ENCODE measurements at places on chromosomes 3 and 15.

GRCh38 chr3:32320080-32320479, 71.6 kb upstream of the CMTM7 start:
- DNase-seq, result no peak

GRCh38 chr15:69861331-69862171, 236.2 kb downstream of the TLE3 start:
- DNase-seq, result no peak

- no peak for DNase-seq
Measured at GRCh38 chr15:64146885-64147681, 4.4 kb upstream of the SNX22 start.

DNA sequence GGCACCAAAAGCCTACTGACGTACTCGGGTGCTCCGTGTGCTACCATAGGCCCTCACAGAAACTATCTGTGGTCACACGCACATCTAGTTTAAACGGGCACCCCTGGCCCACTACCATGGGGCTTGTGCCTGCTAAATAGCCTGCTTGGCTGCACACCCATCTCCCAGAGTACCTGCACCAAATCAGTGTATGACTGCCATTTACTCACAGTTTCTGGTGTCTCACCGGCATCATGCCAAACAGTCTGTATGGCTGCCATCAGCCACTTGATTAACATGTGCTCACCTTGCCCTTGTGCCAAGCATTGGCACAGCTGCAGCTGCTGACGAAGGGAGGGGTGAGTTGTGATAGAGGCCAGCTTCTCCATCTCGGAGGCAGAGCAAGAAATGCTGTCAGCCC, 232.7 kb downstream of the IGSF11 start:
- peak; percentile 12 for DNase-seq

DNA sequence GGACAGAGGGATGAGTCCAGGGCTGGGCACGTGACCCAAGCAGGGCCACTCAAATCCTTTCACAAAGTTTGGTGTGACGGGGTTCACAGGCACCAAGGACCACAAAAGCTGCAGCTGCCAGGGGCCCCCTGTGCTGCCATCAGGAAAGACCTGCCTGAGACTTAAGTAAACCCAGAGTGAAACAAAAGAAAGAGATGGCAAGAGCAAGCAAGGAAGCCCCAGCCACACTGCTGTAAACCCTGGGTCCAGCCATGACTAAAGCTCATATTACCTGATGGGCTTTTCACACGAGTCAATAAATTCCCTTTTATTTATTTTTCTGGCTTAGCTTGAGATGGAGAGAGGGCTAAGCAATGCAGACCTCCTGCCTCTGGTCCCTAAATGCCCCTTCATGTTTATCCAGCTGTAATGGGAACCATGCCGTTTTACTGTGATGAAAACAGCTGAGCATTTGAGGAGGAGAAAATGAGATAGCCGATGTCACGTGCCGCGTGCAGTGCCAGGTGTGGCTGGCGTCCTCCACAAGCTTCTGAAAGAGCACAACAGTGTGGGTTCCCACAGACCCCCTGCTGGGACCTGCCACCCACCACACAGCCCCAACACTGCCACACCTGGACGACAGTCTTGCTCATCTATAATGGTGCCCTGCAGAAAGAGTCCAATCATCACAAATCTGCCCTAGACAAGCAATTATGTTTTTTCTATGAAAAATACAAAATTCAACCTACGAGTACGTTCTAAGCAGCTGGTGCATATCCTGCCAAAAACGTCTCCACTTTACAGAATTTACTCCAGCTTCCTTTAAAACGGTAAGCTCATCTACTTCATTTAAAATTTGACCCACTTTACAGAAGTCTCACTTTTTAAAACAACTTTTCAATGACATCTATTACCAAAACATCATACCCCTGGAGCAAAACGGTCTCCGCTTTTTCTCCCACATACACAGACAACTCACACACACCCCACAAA, 34.2 kb downstream of the ADAMTS17 start:
- DNase-seq, result no peak

DNA sequence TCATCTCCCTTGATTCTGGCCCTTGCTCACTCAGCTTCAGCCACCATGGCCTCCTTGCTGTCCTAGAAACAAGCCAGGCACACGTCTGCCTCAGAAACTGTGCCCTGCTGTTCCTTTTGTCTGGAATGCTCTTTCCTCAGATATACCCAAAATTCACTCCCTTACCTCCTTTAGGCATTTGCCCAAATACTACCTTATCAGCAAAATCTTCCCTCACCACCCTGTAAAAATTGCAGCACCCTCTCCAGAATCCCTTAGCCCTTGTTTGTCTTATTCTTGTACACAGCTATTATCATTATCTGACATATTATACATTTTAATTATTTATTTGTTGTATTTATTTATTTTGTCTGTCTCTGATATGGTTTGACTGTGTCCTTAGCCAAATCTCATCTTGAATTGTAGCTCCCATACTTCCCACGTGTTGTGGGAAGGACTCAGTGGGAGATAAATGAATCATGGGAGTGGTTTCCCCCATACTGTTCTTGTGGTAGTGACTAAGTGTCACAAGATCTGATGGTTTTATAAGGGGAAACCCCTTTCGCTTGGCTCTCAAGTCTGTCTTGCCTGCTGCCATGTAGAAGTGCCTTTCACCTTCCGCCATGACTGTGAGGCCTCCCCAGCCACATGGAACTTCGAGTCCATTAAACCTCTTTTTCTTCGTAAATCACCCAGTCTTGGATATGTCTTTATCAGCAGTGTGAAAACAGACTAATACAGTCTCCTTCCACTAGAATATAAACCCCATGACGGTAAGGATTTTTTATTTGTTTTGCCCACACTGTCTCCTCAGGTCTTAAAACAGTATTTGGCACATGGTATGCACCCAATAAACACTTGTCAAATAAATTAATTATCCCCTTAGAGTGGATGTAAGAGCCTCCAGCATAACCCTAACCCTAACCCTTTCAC, 60.0 kb upstream of the STT3B start:
- no peak for DNase-seq

GRCh38 chr3:184430940-184431339, 51.1 kb downstream of the CHRD start:
- no peak for DNase-seq

- no peak for DNase-seq
Measured at GRCh38 chr3:179825527-179826246, 172.8 kb downstream of the USP13 start.

DNA sequence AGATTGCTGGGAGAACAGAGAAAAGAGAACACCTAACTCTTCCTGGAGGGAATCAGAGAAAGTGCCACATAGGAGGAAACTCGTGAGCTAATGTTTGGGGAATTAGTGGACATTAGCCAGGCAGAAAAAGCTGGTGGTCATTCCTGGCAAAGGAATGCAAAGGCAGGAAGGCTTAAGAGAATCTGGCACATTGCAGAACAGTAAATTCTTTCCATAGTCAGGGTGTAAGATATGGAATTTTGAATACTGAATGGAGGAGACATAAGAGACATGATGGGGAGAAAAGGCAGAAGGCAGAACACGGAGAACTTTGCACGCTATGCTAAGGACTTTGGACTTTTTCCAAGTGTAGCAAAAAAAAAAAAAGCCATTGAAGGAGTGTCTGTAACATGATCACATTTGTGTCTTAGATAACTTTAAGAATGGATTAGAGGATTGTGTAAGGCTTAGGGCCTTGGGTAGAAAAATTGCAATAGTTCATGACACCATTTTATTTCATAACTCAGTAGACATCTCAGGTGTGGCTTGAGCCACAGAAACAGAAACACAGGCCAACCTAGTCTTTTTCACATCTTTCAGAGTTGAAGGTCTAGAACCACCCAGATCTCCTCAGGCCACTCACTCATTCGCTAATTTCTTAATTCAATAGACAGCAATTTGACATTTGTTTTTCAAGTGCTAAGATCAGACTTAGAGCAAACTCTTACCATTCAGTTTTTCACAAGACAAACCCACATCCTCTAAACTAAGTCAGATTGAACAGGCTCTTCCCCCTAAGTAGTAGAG, 31.2 kb upstream of the CCDC80 start:
- no peak for DNase-seq

DNA sequence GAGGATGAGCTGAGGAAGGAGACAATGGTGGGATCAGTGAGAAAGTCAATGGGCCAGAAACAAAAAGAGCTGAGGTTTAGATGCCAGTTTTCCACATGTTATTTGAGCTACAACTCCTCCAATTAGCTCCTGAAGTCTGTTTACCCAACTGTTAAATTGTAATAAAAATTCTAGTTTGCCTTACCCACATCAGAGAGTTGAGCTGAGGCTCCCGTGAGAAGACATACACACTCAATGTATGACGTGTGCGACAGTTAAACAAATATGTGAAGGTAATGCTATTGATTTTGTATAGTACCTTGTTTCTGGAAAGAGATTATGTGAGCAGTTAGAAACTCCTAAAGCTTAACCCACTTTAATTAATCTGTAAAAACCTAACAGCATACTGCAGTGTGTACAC, 318.1 kb upstream of the GRM7 start:
- DNase-seq, result no peak

GRCh38 chr3:195595785-195596531, 12.2 kb upstream of the APOD start:
- DNase-seq, result no peak

- no peak for DNase-seq
Measured at GRCh38 chr3:68988740-68989139, 24.7 kb downstream of the EOGT start.

- DNase-seq, result no peak
Measured at GRCh38 chr15:58086491-58086890, 21.0 kb upstream of the ALDH1A2 start.

GRCh38 chr3:43181202-43181821, 75.4 kb upstream of the POMGNT2 start:
- no peak for DNase-seq

GRCh38 chr3:124698030-124698770, 32.1 kb upstream of the UMPS start:
- DNase-seq, result no peak

DNA sequence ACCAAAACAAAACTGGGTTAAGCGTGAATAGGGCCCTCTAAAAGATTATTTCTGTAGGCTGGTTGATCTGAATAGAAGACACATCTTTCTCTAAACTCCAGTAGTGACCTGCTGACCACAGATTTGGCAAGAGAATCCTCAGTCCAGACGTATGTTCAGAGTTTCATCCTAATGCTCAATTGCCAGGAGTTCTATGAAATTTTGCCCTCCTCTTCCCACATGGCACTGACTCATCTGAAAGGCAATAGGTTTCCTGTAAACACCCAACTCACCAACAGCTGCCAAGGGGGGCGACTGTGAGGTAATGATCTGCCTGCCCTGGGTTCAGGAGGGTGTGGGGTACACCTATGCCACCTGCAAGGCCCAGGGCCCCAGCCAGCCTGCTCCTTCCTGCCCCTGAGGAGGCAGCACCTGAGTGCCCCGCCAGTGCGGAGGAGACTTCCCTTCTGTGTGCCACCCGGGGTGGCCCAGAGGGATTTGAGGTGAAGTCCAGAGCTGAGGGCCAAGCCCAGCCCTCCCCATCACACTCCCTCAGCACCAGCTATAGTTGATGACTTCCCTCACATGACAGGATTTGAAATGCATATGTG, 8.4 kb upstream of the PLA2G4D start:
- DNase-seq, result no peak

DNA sequence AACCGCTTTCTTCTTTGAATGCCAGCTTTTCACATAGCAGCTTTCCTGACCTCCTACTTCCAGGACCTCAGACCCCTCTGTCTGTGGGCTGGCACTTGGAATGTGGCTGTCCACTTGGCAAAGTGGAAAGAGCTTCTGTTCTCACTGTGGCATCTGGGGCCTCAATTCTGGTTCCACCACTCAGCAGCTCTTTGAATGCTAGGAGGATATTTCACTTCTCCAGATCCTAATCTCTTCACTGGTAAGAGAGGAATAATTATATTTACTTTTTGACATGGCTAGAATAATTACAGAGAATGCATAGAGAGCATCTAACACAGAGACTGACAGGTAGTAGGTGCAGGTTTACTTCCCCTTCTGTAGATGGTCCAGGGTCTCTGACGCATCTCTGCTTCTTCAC, 405.9 kb downstream of the LPP start:
- DNase-seq, result no peak

GRCh38 chr15:74320352-74321247, 46.8 kb downstream of the CYP11A1 start:
- DNase-seq, result peak; percentile 40

DNA sequence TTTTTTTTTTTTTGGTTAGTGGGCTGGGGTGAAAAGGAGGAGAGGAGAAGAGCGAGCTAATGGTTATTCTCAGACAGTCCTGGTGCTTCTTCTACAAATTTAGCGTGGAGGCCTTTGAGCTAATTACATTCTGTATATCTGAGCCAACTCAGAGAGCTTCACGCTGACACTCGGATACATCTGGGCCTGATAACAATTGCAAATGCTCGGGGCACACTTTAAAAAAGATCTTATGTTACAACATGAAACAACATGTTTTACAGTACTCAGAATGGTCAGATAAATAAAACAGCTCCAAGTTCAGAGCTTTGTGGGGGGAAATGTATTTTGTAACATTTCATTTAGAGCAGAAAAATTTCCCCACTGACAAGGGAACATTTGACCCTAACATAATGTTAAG, 966.9 kb upstream of the NR2F2 start:
- no peak for DNase-seq

- DNase-seq, result no peak
Measured at GRCh38 chr3:62600033-62600432, 226.7 kb upstream of the FEZF2 start.

- DNase-seq, result no peak
Measured at GRCh38 chr3:171933441-171933840, 90.3 kb downstream of the TMEM212 start.

- no peak for DNase-seq
Measured at GRCh38 chr15:57494581-57494980, 97.1 kb upstream of the MYZAP start.

DNA sequence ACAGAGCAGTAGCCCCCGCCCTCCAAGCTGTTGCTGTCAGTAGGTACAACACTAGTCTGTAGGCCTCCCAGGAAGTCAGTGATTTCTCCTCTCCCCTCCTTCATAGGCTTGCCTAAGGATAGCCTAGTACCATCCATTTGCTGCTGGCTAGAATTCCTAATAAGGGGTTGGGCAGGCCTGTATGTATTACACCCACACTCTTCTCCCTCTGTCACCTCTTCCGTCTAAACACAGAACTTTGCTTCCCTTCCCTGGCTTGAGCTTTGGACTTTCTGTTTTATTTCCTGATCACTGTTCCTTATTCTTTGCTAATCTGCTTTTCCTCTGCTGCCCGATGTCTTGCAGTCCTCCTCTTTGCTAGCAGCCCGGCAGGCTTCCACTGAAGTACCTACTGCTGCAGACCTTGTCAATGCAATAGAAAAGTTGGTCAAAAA, 93.4 kb upstream of the UMPS start:
- DNase-seq, result no peak

GRCh38 chr3:190514413-190515153, 698 bp downstream of the IL1RAP start:
- DNase-seq, result no peak

DNA sequence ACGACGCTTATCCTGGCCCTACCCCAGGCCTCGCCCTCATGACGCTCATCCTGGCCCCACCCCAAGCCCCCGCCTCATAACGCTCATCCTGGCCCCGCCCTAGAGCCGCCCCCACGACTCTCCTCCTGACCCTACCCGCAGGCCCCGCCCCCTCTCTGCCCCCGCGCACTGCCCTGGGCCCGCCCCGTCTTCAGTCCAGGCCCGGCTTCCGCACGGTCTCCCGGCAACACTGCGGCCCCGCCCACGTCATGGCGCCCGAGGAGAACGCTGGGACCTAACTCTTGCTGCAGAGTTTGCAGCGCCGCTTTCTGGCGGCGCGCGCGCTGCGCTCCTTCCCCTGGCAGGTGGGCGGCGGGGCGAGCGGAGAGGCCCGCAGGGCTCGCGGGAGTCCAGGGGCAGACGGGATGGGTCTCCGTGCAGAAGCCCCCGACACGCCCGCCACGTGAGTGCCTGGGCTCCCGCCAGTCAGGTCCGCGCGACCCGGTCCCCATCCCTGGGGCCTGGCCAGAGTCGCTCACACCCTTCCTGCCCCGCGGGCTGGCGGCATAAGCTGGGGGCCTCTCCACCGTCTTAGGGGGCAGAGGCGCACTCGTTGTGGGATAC, 52.5 kb upstream of the ROPN1B start:
- DNase-seq, result peak; percentile 91
